ENCODE measurements at places on chromosomes 13 and 19. TPM values are rescaled to one million over a fixed set of nuclear protein-coding genes. Genes with fewer than 3 reads are reported as not detected.

IQCN gene
- 2.8 TPM for total RNA-seq

ZNF414 gene
- total RNA-seq: 6.3 TPM

MEIS3 gene
- 8.9 TPM for total RNA-seq

TICAM1 gene
- 5.2 TPM for total RNA-seq

ACP7 gene
- 6.3 TPM for total RNA-seq

FCAR gene
- total RNA-seq: not detected

IFNL1 gene
- not detected for total RNA-seq

PRR20A gene
- total RNA-seq: not detected

LILRA6 gene
- total RNA-seq: not detected

SLAIN1 gene
- total RNA-seq: 159 TPM

ATP4A gene
- not detected for total RNA-seq

APOC4 gene
- not detected for total RNA-seq

ATP4B gene
- total RNA-seq: not detected

CLEC17A gene
- total RNA-seq: not detected

APC2 gene
- under 0.01 TPM for total RNA-seq

FUT3 gene
- not detected for total RNA-seq

IZUMO4 gene
- not detected for total RNA-seq

CNFN gene
- 0.67 TPM for total RNA-seq

HRC gene
- total RNA-seq: not detected

CHERP gene
- total RNA-seq: 6.2 TPM

CFAP97D2 gene
- not detected for total RNA-seq

GIPR gene
- total RNA-seq: 0.15 TPM

TPRX1 gene
- not detected for total RNA-seq

QPCTL gene
- 45.6 TPM for total RNA-seq
